ENCODE measurements at places on chromosomes 6 and 20. TPM values are rescaled to one million over a fixed set of nuclear protein-coding genes. Genes with fewer than 3 reads are reported as not detected.

GRCh38 chr6:46925563-46926253 lies 4.0 kb upstream of the ADGRF5 start:
- DNase-seq: no peak

- DNase-seq: no peak
Measured at GRCh38 chr6:170111141-170111664, 179.7 kb downstream of the DLL1 start.

DNA sequence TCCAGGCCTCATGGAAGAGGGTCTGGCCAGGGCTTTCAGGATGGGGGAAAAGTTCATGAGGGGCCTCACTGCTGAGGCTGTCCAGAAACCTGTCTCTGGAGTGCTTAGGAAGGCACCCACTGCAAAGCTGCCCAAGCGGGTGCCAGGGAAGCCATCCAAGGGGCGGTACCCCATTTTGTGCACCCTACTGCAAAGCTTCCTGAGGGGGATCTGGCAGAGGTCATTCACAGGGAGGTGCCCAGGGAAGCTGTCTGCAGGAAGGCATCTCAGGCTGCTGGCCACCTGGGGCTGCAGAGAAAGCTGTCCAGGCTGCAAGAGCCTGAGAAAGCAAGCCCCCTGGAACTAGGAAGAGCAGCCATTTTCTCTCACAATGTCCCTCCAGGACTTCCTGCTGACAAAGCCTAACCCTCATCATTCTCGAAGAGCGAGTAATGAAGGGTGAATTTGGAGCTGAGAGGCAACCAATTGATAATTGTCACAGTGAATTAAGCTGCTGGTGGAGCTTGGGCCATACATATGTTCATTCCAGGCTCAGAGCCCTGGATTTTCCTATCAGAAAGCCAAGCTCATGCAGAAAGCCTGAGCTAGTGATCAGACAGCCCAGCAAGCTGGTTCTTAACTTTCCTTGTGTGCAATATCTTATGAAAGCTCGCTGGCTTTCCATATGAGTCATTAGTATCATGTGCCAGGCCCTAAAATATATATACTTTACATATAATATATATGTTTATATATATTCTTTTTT lies 62.2 kb upstream of the SLC22A16 start:
- no peak for DNase-seq

DNA sequence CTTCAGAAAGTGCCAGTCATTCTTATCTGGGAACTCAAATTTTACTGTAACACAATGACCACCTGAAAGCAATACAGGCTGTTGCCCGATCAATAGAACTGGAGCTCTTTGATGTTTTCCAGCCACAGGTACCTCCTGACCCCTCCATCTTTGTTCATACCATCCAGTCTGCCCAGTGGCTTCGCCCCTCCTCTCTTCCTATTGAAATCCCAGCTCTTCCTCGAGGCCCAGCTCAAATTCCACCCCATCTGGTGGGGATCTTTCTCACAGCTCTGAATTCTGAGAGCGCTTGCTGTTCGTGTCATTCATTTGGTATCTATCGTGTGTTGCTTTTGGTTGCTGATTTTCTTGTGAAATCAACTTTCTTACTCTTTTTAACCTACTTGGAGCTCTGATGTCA lies 87.9 kb upstream of the CNKSR3 start:
- DNase-seq: no peak

SRMS gene
- not detected for polyA plus RNA-seq

MCCD1 gene
- polyA plus RNA-seq: not detected

DNA sequence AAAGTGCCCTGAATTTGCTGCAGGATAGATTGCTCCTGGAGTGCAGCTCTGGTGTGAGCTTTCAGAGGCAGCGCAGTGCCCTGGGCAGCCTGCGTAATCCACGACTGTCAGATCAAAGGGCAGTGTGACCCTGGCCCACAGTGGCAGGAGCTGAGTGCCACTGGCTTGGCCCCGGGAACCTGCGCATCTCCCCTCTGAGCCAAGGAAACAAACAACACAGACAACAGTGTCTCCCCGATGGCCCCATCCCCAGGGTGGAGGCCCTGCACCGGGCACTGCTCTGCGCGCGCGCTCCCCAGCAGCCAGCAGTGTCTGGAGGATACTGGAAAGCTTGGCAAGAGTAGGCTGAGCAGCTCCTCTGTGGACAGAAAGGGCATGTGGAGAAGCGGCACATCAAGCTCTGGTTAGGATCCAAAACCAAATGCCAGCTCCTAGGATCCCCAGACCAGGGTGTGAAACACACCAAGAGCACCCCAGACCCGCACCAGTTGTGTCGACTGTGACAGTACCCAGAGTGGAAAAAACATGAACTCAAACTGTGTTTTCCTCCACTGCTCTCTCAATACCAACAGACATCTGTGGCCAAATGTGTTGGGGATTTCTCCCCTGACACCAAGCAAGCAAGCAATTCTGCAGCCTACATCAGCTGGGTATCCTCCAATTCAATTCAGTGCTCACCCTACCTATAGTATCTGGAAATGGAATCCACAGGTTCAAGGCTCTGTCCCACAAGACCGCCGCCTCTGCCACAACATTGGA lies 26.7 kb downstream of the RBCK1 start:
- DNase-seq: no peak

- DNase-seq: no peak
Measured at GRCh38 chr20:11235058-11235457, 561.3 kb upstream of the JAG1 start.
